ENCODE measurements at places on chromosomes 7 and 10.

DNA sequence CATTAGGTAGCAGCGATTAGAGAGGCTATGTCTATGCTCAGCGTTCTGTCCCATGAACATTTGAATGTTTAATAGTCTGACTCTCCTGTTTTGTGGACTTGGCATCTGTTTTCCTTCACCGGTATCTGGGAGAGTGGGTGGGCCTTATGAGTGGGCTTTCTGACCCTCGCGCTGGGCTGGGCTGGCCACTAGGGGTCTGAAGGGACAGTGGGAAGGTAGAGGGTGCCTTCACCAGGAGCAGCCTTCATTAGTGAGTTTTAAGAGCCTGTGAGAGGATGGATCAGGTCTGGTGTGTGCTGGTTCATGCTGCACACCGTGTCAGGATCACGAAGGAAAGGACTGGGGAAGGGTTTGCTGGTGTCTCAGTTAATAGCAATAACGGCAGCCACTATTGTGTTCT is 33.4 kb downstream of the DCLRE1A start:
- DNase-seq = no peak

GRCh38 chr7:85426487-85426960 is 239.7 kb upstream of the SEMA3D start:
- no peak for DNase-seq

DNA sequence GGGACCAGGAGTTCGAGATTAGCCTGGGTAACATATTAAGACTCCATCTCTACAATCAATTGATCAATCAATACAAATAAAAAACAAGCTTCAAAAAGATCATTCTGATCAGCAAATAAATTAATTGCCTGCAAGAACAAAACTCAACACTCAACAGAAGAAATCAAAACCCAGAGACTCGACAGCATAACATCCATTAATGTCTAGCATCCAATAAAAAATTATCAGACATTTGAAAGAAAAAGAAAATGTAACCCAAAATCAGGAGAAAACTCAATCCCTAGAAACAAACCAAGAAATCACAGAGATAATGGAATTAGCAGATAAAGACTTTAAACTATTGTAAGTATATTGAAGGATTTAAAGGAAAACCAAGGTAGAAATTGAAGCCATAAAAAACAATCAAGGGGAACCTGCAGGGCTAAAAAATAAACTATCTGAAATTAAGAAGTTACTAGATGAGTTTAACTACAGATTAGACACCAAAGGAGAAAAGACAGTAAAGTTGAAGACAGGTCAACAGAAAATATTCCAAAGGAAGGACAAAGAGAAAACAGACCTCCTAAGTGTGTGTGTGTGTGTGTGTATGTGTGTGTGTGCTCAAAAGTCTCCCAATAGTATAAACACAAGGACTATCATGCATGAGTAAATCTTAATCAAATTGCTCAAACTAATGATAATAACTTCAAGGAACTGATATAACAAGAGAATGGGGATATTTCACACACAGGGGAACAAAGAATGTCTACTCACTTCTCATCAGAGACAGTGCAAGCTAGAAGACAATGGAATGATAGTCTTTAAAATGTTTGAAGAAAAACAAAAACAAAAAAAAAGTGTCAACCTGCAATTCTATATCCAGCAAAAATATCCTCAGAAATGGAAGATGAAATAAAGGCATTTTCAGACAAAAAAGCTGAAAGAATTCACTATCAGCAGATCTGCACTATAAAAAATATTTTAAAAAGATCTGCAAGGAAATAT is 7.7 kb downstream of the NUDCD3 start:
- DNase-seq = no peak

- DNase-seq = no peak
Observed at GRCh38 chr7:37590824-37591223, 92.7 kb upstream of the GPR141 start.

GRCh38 chr10:15365692-15366091 is 5.4 kb downstream of the FAM171A1 start:
- DNase-seq = no peak

DNA sequence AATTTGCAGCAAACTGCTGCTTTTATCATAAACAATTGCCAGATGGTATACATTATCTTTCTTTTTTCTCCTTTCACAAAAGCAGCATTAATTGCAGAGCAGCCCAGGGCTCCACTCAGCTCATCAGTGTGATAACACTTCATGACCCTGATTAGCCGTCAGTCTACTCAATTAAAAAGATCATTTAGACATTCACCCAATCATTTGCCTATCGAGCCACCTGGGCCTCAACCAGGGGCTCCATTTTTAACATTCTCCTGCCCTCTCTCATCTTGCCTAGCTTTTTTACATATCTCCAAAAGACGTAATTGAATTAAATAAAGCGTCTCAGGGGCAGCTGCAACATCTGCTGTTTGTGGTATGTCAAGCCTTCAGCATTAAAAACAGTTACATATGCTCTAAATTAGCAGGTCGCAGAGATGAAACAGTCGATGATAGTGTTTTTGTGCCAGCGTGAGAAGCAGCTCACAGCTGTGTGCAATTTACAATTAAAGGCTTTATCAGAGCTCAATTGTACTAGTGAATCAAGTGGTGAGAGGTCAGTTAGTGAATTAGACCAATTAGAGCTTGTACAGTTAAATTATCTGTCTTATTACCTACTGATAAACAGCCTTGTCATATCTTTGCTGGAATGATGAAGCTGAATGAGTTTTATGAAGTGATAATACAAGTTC is 522.5 kb downstream of the ETV1 start:
- DNase-seq = no peak

GRCh38 chr10:49783645-49784044 is 21.5 kb upstream of the OGDHL start:
- no peak for DNase-seq

GRCh38 chr10:58807629-58808022 is 295.0 kb downstream of the BICC1 start:
- no peak for DNase-seq

- no peak for DNase-seq
Observed at GRCh38 chr7:150365673-150366398, 2.8 kb upstream of the REPIN1 start.

- DNase-seq = no peak
Observed at GRCh38 chr7:96710544-96710943, 898 bp upstream of the SEM1 start.

DNA sequence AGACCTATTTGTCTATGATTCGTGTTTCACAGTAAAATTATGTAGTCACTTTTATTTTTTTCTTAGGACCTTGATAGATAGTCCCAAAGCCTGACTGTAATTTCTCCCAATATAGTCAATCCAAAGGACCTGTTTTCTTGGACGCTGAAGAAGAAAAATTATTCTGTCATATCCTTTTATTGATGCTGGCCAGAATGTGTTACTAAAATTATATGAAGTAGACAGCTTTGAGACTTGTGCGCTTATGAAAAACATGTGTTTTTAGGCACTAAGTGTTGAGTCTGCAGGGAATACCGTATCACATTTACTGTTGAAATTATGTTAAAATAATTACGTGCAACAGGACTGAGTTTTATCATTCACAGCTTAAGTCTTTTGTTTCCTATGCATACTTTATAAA is 17.9 kb downstream of the TES start:
- no peak for DNase-seq

DNA sequence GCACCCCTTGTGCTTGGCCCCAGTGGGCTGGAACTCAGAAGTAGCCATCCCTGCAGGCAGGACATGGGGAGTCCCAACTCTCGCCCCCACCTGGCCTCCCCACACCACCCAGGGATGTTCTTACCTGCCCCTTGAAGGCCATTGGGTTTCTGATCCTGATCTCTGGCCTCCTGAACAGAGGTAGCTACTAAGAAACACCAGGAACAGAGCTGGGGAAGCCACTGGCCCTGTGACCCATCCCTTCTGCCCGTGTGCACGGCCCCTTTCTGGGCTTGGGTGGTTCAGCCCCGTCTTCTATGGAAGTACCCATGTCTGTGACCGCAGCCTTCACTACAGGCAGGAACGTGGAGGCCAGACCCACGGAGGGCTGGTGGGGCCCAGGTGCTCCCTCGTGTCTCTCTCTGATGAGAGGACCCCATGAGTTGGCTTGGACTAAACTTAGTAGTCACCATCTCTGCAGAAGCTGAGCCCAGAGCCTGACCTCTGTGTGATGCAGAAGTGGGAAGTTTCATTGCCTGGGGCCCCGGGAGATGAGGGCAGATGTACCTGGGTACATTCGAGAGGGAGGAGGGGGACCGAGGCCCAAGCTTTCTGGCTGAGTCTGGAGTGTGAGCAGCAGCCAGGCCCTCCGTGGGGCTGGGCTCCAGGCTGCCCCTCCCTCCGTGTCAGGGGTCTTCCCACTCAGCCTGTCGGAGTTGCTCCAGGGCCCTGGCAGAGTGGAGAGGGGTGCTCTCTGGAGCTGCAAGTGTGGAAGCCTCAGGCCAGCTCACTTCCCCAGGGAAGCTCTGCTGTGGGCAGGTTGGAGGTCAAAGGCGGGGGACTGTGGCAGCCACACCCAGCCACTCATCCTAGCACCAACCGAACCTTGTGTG is 81.0 kb downstream of the MKI67 start:
- DNase-seq = no peak

DNA sequence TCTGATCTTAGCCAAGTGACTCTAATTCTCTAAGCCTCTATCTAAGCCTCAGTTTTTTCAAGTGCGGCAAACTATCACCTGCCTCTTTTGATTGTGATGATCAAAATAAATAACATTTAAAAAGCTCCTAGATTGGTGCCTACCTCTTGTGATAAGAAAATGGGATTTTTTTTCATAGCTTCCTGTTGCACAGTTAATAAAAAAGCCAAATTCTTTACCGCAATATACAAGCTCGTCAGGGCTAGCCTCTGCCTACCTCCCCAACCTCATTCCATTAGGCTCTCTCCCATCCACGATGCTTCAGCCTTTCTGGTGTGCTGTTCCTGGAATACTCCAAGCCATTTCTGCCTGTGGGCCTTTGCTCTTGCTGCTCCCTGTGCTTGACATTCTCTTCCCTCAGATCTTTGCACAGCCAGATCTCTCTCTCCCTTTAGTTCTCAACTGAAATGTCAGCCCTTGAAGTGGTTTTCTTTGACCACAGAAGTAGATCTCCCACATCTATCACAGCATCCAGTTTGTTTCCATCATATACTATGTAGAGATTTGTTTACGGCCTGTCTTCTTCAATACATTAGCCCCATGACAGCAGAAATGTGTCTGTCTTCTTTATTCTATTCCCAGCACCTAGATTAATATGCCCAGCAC is 48.8 kb downstream of the SFR1 start:
- DNase-seq = no peak

DNA sequence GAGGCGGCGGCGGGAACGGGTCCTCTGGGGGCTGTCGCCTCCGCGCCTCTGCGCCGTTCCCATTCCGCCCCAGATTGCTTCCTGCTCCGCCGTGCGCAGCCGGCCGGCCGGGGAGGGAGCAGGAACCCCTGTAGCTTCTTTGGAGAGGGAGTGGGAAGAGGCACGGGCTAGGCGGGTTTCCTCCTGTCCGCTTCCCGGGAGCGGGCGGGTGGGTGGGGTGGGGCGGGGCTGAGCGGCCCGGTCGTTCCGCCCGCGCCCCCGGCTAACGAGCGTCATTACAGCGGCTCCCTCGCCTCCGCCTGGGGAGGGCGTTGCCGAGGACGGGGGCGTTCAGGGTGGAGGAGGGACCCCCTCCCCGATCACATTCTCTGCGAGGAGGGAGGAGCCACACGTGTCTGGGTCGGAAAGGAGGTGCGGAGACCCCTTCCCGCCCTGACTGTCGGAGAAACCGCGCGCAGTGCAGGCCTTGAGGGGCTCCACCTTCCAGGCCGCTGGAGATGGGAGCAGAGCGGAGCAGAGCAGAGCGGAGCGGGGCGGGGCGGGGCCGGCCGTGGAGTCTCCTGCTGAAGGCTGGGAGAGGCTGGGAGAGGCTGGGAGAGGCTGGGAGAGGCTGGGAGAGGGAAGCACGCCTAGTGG is 39.7 kb downstream of the AGAP3 start:
- DNase-seq = no peak

DNA sequence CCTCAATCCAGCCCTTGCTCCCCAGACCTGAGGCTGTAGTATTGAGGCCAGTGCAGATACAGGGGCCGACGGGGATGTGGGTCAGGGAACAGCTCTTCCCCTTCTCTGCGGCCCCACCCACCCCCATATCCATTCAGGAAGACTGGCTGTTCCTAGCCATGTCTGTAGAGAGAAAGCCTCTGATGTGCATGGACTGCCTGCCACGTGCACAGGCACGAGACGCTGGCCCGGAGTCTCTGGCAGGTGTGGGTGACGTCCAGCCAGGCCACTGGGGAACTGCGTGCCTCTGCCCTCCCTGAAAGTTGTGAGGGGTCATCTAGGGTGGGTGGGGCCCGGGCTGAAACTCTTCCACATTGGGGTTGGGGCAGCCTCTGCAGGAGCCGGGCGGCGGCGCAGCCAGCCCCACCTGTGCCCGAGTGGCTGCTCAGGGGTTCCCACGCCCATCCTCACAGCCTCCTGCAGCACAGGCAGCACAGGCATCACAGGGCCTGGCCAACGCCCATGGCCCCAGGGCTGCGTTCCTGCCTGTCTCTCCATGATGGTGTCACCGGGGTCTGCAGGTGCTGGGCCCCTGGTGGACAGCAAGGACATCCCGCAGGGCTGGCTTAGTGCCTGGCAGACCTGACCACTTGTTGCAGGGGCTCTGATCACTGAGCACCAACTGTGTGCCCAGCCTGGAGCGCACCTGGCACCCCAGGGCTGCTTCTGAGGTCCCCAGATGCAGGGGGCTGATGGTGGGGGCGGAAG is 27.5 kb downstream of the MICALL2 start:
- no peak for DNase-seq

DNA sequence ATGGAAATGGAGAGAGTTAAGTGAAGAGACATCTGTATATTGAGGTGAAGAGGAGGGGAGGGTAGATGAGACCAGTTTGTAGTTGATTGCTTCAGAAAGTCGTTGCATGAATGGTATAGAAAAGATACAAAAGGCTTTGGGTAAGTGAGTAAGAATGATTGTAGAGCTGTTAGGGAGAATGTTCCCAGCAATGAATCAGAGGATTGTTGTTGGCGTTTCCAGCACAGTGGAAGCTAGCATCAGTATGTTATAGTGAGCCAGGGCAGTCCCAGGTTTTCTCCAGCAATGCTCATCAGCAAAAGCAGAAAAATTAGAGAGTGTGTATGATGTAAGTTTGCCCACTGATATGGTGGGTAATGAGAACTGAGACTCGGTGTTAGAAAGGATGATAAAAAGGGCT is 15.4 kb upstream of the CDK6 start:
- no peak for DNase-seq

DNA sequence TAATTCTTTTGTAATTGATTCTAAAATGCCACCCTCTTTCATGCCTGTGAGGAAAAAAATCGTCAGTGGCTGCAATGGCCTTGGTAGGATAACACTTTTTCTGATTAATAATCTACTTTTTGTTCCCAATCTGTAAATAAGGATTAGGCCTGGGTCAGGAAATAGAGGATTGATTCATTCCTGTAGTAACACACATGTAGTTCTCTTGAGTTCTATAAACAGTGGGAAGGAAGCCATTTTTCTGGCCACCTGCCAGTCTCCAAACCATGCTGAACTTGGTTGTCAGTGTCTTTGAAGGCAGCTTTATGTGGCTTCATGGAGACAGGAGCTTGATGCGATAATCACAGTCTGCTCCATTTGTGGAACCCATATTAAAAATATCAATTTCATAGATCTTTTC is 169.3 kb upstream of the NFE2L3 start:
- DNase-seq = no peak

GRCh38 chr10:14656052-14656730 is 118.5 kb downstream of the FAM107B start:
- DNase-seq = no peak
